ENCODE measurements at places on chromosomes 2 and 18. TPM values are rescaled to one million over a fixed set of nuclear protein-coding genes. Genes with fewer than 3 reads are reported as not detected.

- no peak overlapping the region for H3K4me3 ChIP-seq
- H3K27me3 ChIP-seq: no peaks in the 10 kb centered on the region
Observed at GRCh38 chr2:46198966-46199365, 98.2 kb upstream of the EPAS1 start.

- DNase-seq: no peak
- no peaks in the 10 kb centered on the region for H3K36me3 ChIP-seq
- H3K4me1 ChIP-seq: no peaks in the 10 kb centered on the region
- peak overlapping the region; percentile 55 for H3K27ac ChIP-seq
Observed at GRCh38 chr2:217262911-217263310, 403.0 kb upstream of the TNP1 start.

- no peaks in the 10 kb centered on the region for H3K36me3 ChIP-seq
- no peak overlapping the region for H3K4me3 ChIP-seq
- no peak for DNase-seq
- no peaks in the 10 kb centered on the region for H3K27me3 ChIP-seq
Observed at GRCh38 chr18:23373570-23373969, 79.5 kb upstream of the RIOK3 start.

GRCh38 chr2:33764551-33764950 lies 165.5 kb upstream of the FAM98A start:
- no peak for DNase-seq
- no peak overlapping the region for H3K4me3 ChIP-seq
- no peaks in the 10 kb centered on the region for H3K36me3 ChIP-seq
- no peak overlapping the region for H3K27ac ChIP-seq
- H3K4me1 ChIP-seq: no peaks in the 10 kb centered on the region
- no peaks in the 10 kb centered on the region for H3K27me3 ChIP-seq

Gene BOLL
- not detected for total RNA-seq
